ENCODE measurements at places on chromosomes 11 and 22.

- DNase-seq = no peak
Measured at GRCh38 chr11:64843686-64844329, 645 bp downstream of the CDC42BPG start.

GRCh38 chr11:31780480-31780971, 30.6 kb downstream of the PAX6 start:
- DNase-seq = no peak

DNA sequence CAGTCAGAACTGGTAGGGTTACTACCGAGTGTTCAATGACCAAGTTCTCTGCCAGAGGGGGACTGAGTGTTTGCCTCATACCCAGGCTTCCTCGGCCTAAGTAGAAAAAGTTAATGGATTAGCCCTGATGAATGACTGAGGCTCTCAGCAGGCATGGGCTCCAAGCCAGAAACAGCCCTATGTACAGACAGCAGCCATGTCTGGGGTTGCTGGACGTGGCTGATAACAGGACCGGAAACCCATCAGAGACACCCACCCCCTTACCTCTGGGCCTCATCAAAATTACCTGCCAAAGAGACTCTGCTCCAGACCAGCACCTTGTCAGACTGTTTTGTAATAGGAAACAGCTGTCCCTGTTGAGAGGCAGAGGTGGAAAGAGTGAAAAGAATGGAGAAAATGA, 351.4 kb downstream of the ETS1 start:
- no peak for DNase-seq

DNA sequence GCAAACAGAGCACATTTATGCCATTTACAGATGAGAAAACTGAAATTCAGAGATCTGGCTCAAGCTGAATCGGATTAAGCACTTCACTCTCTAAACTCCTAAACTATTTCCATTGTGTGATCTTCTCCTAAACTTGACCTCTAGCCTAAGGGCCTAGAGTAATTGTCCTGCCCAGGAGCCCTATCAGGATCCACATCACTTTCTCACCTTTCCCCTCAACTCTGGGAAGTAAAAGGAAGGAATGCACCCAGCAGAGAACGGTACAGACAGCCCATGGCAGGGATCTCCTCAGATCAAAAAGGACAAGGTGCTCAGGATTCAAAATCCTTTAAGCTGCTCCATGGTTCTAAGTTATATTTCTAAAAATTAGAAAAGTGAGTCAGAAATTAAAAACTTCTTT, 102.7 kb downstream of the ABTB2 start:
- DNase-seq = no peak

GRCh38 chr11:61901397-61901796, 10.1 kb upstream of the FADS3 start:
- no peak for DNase-seq

GRCh38 chr22:37376643-37377042, 50.6 kb downstream of the ELFN2 start:
- DNase-seq = no peak

GRCh38 chr11:26948881-26949280, 45.0 kb upstream of the FIBIN start:
- no peak for DNase-seq

DNA sequence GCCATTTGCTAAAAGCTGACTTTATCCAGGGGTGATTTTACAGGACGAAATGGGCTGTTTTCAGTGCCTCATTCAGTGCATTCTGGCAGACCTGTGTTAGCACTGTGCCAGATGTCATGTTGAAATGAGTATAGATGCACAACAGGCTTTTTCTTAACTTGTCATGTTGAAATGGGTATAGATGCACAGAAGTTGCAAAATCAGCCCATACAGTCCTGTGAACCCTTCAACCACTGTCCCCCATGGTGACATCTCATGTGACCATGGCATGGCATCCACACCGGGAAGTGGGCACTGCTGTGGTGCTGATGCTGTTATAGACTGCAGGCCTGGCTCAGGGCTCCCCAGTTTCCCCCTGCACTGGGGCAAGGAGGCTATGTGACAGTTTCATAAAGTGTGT, 2.5 kb downstream of the TALDO1 start:
- no peak for DNase-seq

DNA sequence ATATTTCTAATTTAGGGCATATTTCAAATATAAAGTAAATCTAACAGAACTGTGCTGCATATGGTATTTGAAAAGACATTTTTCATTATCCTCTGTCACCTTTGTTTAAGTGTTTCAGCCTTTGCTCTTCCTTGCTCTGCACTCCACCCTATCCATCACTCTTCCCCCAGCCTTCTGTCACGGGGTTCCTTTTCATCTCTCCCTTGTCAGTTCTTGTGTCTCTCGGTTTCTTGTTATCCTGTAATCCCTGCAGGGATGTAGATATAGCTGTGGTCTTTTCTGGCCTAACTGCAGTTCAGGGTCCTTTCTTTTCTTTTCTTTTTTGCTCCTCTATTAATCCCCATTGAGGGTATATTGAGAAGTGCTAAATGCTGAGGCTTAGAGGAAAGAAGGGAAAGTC, 261.9 kb downstream of the DCDC1 start:
- DNase-seq = no peak
